ENCODE measurements at places on chromosomes 7 and 10.

DNA sequence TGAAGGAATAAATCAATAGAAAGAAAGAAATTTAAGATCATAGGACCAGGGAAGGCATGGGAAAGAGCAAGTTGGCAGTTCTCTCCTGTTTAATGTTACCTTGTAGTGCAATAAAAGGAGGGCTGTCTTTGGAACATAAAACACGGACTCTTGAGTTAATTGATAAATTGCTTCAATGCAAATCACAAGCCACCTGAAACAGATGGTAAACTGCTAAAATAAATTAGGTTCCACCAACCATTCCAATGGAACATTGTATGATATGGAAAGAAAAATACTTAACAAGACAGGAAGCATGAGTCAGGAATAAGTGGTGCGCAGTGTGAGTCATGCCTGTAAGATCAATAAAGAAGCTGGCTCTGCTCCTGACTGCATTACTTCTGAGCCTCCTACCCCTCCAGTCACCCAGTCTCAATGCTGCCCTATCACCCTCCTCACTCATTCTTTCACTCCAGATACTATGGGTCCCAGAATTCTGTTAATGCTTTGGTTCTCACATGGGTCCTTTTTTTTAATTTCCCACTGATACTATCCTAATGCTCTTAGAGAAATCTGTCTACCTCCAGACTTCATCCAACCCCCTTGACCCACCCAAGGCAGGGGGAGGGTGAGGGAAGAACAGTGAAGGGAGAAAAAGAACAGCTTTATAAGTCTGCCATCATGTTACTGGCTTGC lies 78.9 kb downstream of the LRRC17 start:
- peak; percentile 78 for DNase-seq

DNA sequence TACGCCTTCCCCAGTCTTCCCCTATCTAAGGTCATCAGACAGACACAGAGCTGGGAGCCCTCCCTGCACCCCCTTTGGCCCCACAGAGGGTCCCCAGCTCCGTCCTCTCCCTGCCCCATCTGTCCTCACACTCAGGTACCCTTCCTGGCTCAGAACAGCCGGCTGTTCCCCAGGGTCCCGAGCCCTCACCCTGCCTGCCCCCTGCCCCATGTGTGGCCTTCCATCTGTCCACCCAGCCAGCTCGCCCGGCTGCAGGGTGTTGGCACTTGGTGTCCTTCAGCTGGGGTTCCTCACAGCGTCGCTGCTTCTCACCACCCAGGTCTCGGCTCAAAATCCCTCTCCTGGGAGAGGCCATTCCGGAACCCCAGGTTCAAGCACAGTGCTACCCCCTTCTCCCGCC lies 28.9 kb upstream of the ELFN1 start:
- no peak for DNase-seq

GRCh38 chr7:96397936-96398598 lies 76.2 kb upstream of the SLC25A13 start:
- DNase-seq = no peak

DNA sequence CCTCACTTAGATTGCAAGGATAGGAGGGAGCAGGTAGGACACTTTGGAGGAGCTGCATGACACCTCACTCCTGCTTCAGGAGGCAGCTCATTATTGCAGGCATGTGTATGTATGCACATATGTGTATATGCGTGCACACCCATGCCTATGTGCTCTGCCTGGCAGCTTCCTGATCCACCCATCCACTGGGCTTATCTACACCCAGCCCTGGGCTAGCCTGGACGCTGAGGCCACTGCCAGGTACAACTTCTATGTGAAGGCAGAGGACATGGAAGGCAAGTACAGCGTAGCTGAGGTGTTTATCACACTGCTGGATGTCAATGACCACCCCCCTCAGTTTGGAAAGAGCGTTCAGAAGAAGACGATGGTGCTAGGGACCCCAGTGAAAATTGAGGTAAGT lies 13.3 kb downstream of the LRIT2 start:
- DNase-seq = no peak

GRCh38 chr10:48496105-48496830 lies 108.6 kb downstream of the ARHGAP22 start:
- no peak for DNase-seq

- DNase-seq = no peak
Observed at GRCh38 chr7:96244244-96244991, 77.5 kb downstream of the SLC25A13 start.

- DNase-seq = no peak
Observed at GRCh38 chr7:36406156-36406555, 16.5 kb downstream of the ANLN start.

GRCh38 chr10:74206746-74207145 lies 55.7 kb downstream of the ADK start:
- no peak for DNase-seq

- DNase-seq = no peak
Observed at GRCh38 chr10:14945108-14945507, 8.8 kb downstream of the DCLRE1C start.

DNA sequence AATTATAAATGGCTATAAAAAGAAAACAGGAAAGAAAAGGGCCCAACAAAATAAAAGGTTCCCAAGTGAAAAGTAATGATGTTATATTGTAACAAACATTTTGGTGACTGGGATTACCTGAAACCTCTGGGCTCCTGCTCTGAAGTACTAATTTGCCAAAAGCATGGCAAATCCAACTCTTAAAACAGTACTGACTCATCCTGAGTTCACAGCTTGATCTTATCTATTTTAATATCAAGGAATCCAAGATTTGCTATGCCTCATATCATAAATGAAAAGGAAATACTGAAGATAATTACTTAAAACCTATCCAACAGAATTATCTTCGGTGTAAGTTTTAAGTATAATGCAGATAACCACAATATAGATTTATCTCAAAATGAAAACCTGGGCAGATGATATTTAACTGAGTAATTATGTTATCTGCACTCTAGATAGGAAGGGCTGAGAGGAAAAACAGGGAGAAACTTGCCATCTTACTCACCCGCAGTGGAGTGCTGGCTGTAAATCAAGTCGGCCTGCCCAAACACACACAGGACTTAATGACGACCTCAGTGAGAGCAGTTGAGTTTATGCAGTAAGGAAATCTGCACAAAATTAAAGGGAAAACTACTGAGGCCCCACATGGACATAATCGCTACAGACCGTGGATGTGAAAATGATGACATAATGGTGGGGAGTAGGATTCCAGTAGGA lies 48.4 kb downstream of the MPP7 start:
- DNase-seq = no peak

DNA sequence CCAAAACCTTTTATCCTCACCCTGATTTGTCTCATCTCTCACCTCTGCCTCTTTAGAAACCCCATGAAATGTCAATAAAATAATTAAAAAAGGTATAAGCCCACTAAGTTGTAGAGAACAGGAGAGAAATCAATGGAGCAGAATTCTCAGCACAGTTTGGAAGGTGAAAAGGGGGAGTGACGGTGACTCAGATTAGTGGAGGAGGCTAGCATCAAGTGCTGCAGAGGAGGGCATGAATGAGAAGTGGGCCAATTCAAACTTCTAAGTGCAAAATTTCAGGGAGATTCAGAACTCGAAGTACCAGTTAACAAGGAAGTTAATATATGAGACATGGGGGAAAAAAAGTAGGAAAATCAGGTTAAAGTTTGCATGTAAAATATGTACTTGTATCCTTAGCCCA lies 34.9 kb upstream of the ETV1 start:
- DNase-seq = no peak

DNA sequence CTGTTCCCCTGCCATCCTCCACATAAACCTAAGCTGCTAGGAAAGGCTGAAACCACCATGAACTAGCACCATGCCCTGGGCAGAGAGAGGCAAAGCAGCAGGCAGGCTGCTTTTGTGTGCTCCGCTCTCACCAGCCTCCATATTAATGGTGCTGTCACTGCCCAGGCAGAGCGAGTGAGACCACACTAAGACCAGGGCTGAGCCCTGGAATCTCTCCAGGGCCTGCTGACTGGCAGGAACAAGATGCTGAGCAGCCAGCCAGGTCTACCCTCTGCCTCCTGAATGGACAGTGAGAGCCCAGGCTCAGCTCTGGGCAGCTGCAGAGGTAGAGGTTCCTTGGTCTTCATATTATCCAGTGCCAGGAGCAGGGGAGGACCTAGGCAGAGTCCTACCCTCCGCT lies 1.6 kb upstream of the CRHR2 start:
- DNase-seq = no peak

DNA sequence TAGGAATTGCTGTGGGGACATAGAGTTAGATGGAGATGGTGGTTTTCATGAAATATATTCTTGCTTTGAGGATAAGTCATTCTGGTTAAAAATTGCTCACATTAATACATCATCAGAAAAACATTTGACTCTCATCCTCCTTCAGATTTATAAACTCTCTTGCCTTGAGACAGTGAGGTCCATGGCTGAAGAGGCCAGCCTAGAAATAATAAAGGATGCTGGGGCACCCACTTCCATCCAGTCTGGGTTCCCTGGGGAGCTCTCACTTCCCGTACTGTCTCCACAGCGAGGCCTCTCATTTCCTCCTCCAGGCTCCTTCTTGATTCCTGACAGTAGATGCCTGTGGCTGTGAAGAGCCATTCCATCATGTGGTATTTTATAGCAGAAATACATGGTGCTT lies 73.3 kb upstream of the PRKG1 start:
- no peak for DNase-seq

DNA sequence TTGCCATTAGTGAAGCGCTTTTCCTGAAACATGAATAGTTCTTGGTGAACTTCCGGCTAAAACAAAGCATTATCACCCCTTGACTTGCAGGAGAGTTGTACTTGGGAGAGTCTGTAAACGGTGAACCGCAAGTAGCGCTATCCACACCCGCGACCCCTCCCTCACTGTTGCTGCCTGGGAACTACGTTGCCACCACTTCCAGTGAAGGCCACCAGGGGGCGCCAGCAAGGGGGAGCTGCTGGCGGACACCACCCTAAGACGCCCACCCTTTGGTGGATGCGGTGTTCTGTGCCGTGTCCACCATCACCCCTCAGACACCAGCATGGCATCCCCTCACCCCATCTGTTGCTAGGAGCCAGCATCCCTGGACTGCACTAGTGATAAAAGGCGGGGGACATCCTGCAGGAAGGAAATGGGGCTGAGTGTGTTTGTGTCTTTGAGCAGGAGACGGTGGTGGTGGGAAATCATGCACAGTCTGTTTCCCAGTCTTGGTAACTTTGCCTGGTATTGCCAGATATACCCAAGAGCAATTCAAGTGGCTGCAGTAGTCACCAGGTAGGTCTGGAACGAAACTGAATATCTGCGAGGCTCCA lies 298.2 kb downstream of the FRMD4A start:
- no peak for DNase-seq

- DNase-seq = no peak
Observed at GRCh38 chr7:37984750-37985390, 64.4 kb downstream of the EPDR1 start.

DNA sequence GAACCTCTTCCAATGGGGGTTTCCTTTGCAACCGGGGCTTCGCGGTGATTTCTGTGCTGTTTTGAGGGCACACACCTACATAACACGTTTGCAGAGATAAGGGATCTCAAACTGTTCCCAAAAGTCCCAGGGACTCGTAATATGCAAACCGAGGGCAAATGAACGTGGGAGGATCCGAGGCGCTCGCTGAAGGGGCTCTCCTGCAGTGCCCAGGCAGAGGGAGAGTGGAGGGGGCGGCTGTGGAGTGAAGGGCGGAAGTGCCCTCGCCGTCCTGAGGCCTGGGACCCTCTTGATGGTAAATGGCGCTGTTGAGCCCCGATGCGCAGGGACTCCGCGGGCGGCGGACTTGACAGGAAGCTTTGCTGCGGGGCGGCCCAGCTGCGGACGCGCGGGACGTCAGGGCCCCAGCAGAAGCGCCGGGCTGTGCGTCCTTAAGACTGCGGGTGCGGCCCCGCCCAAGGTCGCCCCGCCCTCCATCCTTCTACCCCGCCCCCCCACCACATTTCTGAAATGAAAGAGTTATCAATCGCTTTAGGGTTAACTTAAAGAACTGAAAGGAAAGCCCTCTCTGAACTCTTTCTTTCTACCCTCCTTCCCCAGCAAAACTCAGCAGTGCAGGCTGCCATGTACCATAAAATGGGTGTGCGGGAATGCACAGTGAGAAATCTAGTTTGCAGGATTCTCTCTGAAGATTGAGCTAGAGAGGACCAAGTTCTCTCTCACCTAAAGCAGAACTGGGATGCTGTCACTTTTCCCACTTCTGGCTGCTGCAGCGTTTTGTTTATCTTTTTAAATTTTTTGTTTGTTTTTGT lies 151.8 kb upstream of the YAE1 start:
- peak; percentile 7 for DNase-seq

DNA sequence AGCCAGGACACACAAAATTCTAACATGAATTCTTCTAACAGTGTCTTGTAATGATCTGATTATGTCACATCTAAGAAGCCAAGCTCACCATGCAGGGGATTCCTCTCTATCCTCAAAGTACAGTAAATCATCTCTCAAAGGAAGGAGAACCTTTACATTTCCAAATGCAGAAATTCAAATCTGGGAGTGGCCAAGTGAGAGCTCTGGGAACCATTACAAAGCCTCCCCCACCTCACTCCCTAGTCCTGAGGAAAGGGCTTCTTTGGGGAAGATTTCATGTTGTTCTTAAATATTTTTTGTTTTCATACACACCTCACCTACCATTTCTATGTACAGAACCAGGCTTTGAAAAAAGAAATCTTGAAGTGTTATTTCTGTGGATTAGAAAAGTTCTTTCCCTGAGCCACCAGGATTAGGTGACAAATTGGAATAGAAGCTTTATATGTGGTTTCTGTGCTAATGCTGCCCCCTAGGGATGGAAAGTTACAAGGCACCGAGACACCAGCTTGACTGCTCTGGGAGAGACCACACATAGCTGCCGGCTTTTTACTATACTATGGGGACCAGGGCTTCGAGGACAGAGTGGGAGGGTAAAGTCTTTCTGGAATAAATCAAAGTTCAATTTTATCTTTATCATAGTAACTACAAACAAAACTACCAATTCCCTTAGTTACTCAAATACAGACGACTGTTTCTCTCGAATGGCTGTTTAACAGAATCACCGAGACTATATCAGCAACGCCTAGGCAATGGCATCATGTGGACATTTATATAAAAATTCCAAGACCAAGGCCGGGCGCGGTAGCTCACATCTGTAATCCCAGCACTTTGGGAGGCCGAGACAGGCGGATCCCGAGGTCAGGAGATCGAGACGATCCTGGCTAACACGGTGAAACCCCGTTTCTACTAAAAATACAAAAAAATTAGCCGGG lies 116.1 kb downstream of the RNF216 start:
- peak; percentile 77 for DNase-seq

- no peak for DNase-seq
Observed at GRCh38 chr10:7984896-7985295, 69.6 kb upstream of the GATA3 start.

GRCh38 chr7:46089281-46089680 lies 168.2 kb upstream of the IGFBP3 start:
- no peak for DNase-seq

DNA sequence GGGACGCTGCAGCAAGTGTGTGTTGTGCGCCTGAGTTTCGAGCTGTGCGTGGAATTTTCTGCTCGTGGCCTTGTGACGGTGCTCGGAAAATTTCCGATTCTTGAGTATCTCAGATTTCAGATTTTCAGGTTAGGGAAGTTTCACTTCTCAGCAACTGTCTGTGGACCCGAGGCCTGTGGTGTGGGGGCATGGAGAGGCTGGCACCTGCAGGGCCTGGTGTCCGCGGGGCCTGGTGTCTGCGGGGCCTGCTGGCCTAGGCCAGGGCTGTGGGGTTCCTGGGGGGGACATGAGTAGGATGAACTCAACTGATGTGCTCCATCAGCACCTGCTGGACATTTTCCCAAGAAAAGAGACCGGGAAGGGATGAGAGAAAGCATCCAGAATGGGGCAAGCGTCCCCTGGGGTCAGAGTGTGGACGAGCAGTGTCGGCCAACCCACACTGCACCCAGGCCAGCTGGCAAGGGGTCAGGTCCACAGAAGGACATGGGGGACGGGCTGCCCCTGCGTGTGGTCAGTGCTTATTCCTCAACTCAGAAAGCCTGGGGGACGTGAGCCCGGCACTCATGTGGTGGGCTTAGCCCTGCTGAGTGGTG lies 31.3 kb upstream of the SHH start:
- DNase-seq = no peak
